ENCODE measurements at places on chromosomes 4 and X.

GRCh38 chrX:20267607-20267930 lies 860 bp upstream of the RPS6KA3 start:
- no peak for DNase-seq

DNA sequence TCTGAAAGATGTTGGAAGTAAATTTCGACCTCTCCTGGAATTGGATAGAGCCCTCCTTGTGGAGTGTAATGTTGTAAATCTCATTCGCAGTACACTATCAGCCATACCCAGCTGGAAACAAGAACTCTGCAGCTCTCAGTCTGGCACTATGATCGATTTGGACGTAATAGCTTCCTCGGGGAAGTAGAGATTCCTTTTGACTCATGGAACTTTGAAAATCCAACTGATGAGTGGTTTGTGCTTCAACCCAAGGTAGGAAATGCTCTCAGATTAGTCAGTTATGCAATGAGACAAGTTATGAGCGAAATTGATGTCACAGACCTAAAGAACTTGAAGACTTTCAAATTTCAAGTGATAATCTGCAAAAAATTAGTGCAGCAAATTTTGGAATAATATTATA lies 103.9 kb downstream of the SYTL5 start:
- DNase-seq, result no peak

- no peak for DNase-seq
Measured at GRCh38 chrX:28854637-28855036, 267.4 kb downstream of the IL1RAPL1 start.

GRCh38 chr4:148674876-148675275 lies 232.7 kb upstream of the NR3C2 start:
- DNase-seq, result no peak

DNA sequence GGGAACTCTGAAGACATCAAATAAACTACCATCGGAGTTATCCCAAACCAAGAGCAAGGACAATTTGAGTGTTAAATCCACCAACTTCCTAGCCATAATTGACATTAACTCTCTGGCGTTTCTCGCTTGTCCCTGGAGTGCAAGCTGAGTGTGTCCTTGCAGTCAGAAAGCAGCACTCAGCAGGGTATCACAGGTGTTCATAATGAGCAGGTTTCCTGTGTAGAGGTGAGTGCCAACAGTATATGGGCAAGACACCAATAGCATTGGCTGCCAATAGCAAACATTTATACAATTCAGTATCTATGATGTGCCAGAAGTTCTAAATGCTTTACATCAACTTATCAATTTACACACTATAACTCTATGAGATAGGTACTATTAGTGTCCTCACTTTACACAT lies 11.2 kb downstream of the BLTP1 start:
- no peak for DNase-seq

- DNase-seq, result no peak
Measured at GRCh38 chr4:22389240-22389870, 126.5 kb downstream of the ADGRA3 start.

DNA sequence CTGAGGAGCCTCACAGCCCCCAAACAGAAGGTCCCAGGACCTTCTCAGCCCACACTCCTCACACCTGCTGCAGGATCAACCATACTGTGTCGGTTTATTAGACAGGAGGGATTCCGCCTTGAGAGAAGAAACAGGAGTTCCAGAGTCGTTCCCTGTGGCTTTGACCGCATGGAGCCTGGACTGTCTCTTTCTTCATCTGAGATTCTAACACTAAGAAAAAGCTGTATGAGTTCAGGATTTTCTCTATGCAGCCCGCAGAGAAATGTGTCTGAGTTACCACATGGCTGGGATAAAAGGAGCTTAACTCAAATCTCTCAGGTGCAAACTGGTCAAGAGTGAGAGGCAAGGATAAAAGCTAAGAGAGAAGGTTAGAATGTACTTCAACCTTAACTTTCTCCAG lies 126.7 kb downstream of the AFAP1 start:
- DNase-seq, result no peak

DNA sequence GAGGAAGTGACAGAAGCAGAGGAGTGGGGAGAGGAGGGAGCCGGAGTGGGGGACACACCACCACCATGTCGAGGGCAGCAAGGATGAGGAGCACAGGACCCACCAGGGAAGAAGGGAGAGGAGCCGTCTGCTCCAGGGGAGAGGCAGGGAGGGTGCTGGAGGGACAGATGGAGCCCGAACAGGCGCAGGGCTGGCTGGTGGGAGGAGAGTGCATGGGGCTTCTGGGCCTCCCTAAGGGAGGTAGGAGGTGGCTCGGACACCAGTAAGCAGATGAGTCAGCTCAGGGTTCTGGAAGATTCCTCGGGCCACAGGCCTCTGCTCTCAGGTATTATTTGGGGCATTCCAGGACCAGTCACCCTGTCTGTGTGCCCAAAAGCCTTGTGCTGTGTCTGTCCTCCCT lies 29.8 kb downstream of the ATP2B3 start:
- no peak for DNase-seq

GRCh38 chr4:145320294-145320693 lies 139.9 kb upstream of the OTUD4 start:
- no peak for DNase-seq

DNA sequence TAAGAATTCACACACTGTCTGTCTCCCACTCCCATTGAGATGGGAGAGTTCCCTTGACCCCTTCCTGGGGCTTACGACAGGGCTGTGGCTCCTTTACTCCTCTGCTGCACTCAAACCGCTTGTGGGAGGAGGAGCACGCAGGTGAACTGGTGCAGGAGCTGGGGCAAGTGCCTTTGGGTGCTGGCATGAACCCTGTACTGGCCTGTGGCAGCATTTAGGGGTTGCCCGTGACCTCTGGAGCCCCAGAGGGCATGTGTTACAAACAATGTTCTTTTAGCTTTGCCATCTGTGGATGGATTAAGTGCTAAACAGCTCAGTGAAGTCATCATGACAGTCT lies 21.8 kb upstream of the FTHL17 start:
- DNase-seq, result no peak

DNA sequence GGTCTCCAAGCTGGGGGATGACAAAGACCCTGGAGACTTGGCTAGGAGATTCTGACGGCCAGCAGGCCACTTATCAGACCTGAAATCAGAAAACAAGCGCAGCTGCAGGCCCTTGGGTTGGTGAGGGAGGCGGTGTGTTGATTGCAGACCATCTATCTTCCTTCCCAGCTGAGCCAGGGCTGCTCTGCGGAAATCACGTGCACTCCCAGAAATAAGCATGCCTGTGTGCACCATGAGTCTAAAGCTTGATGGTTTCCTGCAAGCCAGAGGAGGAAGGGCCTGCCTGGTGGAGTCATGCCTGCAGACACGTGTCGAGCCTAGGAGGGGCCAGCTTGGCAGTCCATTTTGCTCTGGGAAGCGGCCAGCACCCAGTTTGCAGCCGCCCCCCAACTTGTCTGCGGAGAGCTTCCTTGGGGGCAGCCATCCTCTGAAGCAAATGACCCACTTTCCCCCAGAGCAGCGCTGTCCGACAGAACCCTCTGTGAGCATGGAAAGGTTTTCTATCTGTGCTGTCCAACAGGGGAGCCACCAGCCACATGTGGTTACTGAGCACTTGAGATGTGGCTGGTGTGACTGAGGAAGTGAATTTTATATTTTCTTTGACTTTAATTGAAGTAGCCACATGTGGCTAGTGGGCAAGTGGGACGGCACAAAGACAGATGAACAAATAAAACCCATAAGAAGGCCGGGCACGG lies 175.7 kb upstream of the BCOR start:
- DNase-seq, result no peak

DNA sequence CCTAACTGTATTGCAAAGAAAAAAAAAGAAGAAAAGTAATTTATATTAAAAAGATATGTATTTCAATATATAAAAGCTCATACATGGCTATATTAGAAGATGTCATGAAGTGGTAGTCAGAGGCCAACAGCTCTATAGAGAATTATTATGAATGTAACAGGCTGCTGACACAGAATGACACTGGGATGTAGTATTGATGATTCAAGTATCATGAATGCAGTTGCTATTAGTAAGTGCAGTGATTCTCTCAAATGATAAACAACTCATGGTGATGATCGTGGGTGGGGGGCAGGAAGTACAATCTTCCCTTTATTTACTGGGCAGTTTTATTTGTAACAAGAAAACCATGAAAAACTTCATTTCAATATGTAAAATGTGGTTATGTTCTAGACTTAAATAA lies 124.6 kb downstream of the COL4A6 start:
- no peak for DNase-seq

GRCh38 chr4:163587867-163588266 lies 93.4 kb downstream of the TMA16 start:
- no peak for DNase-seq

DNA sequence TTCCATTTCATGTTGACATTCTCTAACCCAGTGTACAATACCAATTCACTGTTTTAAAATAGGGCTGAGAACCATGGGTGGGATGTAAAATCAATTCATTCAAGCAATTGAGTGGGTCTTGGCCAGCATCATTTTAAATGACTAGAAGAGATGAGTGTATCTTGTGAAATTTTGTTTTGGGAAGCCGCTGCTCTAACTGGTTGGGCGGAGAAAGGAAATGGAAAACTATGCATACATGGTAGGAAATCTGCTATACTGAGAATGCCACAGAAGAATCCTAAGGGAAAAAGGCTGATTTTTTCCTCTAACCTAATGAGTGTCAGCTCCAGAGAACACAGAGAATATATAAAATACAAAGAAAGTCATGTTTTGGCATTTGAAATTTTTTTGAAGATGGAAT lies 54.8 kb upstream of the DCLK2 start:
- DNase-seq, result no peak

DNA sequence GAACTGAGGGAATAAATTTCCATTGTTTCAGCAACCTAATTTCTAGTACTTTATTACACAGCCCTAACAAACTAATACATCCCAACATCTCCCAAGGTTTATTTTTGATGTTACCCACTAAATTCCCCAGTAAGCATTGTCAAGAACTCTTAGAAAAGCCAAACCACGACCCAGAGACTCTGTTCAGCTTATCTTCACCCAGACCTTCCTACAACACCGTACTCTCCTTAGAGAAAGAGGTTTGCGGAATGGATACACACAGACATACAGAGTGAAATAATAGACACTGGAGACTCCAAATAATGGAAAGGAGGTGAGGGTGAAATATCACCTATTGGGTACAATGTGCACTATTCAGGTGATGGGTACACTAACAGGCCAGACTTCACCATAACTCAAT lies 75.6 kb downstream of the LRBA start:
- no peak for DNase-seq

DNA sequence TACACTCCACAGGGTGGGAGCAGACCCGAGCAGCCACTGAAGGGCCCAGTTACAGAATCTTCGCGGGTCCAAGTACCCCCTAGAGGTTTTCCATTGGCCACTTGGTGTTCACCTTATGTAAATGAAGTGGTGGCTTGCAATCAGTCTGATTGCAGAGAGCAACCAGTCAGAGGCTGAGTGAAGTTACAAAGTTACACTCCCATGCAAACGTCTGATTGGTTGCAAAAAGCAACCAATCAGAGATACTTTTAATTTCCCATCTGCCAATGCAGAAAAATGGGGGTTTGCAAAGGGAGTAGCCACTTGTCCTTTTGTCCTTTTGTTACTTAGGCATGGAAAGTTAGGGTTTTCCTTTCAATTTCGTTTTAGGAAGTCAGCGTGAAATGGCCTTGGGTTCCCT lies 27.0 kb upstream of the NKAP start:
- no peak for DNase-seq

DNA sequence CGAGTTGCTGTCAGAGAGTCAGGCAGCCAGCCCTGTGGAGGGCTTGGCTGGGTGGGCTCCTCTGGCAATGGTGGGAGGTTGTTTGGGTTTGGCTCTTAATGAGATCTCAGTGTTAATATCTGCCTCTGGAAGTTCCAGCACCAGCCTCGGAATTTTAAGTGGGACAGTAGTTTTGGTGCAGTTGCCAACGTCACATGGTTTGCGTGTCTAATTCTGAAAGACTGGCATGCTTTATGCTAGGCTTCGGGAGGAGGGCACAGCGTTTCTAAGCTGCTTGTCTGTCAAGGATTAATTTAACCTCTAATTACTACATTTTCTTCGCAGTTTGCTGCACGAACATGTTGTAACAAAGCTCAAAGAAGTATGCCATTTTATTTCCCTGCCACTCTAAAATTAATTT lies 9.2 kb downstream of the MAMLD1 start:
- DNase-seq, result no peak

GRCh38 chr4:1219566-1219950 lies 29.4 kb downstream of the CTBP1 start:
- no peak for DNase-seq

DNA sequence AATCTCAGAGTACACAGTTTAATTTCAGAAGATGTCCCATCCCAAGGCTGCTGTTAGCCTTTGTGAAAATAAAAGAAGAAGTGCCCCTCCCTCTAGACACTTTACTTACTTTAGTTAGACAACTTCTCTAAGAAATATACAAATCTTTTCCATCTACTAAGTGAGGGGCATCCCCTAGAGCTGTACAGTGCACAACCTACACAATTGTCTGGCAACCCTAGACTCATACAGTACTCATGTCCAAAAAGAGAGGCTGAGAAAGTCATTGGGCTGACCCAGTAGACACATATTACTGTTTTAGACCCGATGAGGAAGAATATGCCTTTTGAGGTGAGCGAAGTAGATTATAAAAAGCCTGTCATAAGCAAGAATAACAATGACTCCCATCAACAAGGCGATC lies 297.6 kb downstream of the IDS start:
- DNase-seq, result no peak

GRCh38 chrX:138191998-138192397 lies 519.5 kb downstream of the FGF13 start:
- no peak for DNase-seq

- DNase-seq, result no peak
Measured at GRCh38 chr4:61828960-61829359, 628.8 kb downstream of the ADGRL3 start.

GRCh38 chr4:3530051-3530450 lies 2.2 kb downstream of the LRPAP1 start:
- DNase-seq, result no peak

DNA sequence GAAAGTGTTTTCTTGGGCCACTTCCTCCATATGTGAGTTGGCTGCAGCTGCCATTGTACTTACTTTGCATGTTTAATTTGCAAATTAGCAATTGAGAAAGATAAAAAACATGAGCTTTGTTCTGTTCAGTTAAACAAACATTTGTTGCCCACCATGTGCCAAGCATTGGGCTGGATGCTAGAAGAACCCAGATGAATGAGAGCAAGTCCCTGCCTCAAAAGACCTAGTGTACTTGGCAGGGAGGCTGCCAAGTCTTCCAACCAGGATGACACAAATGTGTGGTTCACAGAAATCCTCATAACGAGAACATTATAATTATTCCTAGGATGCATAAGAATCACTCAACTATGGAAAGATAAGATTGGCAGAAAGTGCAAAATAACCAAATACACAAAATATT lies 66.7 kb downstream of the GPM6A start:
- no peak for DNase-seq

DNA sequence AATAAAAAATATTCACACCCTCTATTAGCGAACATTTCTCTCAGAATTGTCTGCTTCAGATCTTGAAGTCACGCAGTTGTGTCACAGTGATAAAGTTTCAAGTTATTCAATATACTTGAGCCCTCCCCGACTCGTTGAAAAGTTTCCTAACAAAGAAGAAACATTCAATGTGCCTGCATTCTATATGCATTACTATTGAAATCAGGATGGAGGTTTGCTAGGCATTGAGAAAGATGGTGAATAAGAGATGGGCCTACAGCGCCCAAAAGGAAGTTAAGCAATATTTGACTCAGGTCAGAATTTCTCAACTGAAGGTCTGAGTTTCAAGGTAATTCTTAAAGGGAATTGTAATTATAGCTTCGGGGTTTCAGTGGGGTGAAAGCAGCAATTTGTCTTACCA lies 6.1 kb downstream of the TCEANC start:
- DNase-seq, result no peak

Data from stimulated activated CD8-positive, alpha-beta memory T cell treated with anti-CD3 and anti-CD28 coated beads, Interleukin-15, amount 100 ng/mL, for 4 hours (primary cell).